Amygdala (tissue), 56 donors: ENCODE measurements at places on chromosomes 13 and 19.

DNA sequence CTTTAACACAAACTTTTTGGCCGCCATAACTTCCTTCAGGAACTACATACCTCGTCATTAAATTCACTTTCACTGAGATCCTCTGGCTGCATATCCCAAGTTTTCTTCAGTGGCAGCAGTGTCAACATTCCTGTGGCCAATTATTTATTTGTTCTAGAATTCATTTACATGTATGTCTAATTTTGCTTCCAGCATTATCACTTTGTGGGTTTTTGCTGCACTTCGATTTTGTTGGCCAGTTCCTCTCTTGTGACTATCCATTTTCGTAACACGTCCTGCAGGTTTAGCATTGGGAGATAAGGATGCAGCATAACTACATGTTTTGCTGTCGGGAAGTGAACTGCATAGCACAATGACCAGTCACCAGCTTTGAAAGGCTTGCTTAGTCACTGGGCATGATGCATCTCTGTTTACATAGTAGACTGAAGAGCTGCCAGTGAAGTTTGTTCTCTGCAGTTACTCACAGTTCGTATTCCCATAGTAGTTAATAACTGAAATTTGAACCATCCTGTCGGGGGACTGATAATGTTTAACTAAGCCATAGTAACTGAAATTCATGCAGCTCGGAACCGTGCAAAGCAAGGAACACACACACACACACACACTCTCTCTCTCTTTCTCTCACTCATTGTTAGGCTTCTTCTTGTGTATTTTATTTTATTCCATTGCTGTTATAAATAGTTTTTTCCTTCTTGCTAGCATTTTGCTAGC lies 28.3 kb downstream of the ZNF507 start:
- no peak for DNase-seq

- no peak for DNase-seq
These were observed 5.3 kb upstream of the ZNF613 start for GRCh38 chr19:51921949-51922348.

- DNase-seq, result no peak
These were observed 43.2 kb upstream of the TSHZ3 start for GRCh38 chr19:31392464-31392863.

DNA sequence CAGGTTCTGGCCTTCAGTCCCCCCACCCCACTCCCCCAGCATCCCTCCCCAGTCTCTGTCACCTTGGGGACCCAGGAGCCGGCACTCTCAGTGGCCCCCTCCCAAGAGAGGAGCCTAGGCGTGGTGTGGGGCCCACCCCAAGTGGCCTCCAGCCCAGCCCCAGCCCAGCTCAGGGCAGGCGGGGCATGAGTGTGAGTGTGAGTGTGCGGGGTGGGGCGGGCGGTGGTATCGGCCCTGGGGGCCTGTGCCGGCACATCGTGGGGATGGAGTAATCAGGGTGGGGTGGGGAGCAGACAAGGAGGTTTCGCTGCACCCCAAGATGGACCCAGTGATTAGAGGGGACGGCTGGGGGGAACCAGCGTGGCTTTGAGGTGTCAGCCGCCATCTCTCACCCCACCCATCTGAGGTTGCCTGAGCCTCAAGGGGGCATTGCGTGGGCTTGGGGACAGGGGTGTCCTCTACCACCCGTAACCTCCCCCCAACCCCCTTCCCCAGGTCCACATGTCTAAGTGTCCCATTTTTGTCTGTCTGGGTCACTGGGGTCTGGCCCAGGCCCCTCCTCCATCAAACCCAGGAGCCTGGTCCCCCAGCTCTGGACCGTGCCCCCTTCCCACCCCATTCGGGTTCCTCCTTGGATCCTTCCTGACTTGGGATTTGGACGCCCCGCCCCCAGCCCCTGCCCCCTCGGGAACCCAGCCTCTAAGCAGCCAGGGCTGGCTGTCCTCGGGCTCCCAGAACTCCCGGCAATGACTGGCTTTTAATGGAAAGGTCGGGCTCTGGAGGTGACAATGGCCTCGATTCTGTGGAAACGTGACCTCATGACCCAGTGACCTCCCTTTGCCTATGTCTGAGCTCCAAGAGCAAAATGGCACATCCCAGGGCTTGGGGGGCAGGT lies 6.9 kb upstream of the SULT2B1 start:
- no peak for DNase-seq

DNA sequence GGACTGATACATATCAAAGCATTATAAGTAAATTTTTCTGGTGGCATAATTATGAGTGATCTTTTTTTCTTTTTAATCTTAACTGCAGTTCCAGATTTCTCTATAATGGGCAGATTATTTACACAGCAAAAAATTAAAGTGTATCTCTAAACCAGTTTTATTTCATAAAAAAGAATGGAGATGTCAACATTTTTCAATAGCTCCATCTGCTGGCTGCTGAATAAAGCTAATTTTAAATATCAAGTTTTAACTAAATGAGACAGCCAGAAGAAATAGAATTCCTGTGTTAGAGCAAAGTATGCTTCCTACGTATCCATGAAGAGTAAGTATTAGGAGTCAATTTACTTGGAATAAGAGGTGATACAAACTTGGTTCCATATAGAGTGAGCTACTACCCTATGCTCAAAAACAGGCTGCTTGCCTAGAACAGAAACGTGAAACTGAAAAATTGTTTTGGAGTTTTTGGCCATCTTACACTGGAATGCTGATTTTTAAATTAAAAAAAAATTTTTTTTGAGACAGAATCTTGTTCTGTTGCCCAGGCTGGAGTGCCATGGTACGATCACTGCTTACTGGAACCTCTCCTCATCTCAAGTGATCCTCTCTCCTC lies 5.0 kb upstream of the PDS5B start:
- no peak for DNase-seq

DNA sequence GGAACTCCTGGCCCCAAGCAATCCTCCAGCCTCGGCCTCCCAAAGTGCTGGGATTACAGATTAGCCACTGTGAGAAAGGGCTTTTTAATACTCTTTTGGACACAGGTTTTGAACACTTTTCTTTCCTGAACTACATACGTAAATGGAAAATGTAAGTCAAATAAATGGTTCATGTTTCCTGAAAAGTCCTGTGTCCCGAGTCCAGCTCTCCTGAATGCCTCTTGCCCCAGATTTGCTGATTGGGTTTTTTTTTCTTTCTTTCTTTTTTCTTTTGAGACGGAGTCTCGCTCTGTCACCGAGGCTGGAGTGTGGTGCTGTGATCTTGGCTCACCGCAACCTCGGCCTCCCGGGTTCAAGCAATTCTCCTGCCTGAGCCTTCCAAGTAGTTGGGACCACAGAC lies 24.5 kb downstream of the PTPRS start:
- DNase-seq, result no peak

GRCh38 chr13:33109801-33110200 lies 93.6 kb downstream of the KL start:
- no peak for DNase-seq

DNA sequence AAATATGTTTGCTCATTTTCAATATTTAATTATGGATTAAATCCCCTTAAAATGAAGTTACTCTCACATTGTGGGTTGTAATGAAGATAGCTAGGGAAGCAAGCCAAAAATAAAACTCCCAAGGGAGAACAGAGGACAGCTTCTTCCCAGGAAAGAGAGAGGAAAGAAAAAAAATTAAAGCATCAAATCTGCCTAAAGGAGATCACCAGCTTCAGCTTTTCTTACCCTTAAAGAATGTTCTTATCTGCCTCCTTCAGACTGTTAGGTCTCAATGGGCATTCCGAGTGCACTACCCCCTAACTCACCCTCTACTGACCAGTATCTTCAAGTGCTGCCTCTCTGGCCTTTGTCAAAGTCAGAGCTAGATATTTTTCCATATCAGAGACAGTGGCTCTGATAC lies 55.2 kb downstream of the XPO4 start:
- no peak for DNase-seq

- no peak for DNase-seq
These were observed 7.9 kb downstream of the AP2S1 start for GRCh38 chr19:46842791-46843190.

- no peak for DNase-seq
These were observed 54.2 kb upstream of the PTPRS start for GRCh38 chr19:5394551-5395505.

DNA sequence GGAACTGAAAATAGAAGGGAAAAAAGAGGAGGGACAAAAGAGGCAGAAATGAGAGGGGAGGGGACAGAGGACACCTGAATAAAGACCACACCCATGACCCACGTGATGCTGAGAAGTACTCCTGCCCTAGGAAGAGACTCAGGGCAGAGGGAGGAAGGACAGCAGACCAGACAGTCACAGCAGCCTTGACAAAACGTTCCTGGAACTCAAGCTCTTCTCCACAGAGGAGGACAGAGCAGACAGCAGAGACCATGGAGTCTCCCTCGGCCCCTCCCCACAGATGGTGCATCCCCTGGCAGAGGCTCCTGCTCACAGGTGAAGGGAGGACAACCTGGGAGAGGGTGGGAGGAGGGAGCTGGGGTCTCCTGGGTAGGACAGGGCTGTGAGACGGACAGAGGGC lies at the start of gene CEACAM5:
Gene CEACAM5 (plus strand): TSS at position 146 of the 400 bp plus-strand sequence. CDS start 106 bp downstream, at position 252.
- no peak for DNase-seq

- no peak for DNase-seq
These were observed 6.3 kb upstream of the ATP11A start for GRCh38 chr13:112683581-112683980.

GRCh38 chr13:38159710-38160109 lies 189.9 kb upstream of the UFM1 start:
- DNase-seq, result no peak

DNA sequence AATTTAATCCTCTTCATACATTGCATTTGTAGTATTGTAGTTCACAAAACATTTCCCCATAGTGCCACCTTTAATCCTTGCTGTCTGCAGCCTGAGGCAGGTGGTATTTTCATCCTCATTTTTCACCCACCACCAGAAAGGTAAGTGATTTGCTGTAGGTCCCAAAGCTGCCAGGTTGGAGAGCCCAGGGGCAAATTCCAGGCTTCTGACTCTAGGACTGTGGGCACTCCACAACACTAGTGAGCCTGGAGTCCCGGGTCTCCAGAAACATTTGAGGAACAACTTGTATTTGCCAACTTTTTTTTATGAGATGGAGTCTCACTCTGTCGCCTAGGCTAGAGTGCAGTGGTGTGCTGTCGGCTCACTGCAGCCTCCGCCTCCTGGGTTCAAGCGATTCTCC lies 6.2 kb downstream of the ILF3 start:
- DNase-seq, result no peak
